DMS79 (cell line): ENCODE measurements at places on chromosomes 3 and 15.

GRCh38 chr15:59699810-59700431 lies 10.8 kb upstream of the BNIP2 start:
- DNase-seq, result no peak

GRCh38 chr3:69697381-69697780 lies 41.9 kb upstream of the MITF start:
- DNase-seq, result no peak

- no peak for DNase-seq
Observed at GRCh38 chr15:94066046-94066445, 165.3 kb upstream of the MCTP2 start.

DNA sequence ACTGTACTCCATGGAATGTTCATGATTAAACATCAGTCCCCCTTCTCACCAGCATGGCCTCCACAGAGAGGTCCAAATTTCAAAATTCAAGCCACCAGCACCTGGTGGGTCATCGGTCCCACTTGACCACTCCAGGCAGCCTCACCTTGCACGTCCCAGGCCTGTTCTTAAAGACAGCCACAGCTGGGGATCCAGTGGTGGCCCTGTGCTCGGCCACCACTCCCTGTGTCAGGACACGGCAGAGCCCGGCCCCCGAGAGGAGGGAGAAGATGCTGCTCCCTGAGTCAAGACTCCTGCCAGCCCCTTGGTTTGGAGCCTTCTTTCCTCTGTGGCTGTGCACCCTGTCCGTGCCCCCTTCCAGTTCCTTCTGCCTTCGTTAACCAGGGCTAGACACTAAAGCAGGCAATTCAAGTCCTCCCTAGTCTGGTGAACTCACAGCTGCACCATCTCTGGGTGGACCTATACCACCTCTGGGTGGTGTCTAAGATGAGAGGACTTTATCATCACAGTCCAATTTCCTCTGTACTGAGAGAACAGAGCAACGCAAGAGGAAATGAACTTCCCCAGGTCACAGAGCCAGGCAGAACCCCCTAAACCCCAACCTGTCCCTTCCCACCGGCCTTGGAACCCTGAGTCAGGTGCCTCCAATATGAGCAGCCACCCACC lies 97.1 kb downstream of the MEGF11 start:
- no peak for DNase-seq

DNA sequence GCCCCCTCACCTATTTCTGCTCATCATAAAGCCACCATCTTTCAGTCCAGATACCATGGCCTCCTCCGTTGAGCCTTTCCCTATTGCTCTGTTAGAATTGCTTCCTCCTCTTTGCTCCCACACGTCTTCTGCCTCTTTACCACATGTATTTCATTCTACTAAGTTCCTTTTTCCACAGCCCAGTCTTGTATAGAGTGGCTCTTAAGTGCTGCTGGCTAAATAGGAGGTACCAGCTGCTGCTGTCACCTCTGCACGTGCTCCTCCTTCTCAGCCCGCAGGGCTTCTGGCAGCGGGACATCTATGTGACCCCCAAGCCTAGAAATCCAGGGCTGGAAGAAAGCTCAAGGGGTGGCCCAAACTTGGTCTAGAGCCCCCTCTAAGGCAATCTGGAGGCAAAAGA lies 38.8 kb upstream of the PLXND1 start:
- peak; percentile 29 for DNase-seq

- no peak for DNase-seq
Observed at GRCh38 chr3:76943671-76944070, 96.2 kb upstream of the ROBO2 start.

- DNase-seq, result no peak
Observed at GRCh38 chr3:13245615-13245978, 172.4 kb upstream of the IQSEC1 start.

DNA sequence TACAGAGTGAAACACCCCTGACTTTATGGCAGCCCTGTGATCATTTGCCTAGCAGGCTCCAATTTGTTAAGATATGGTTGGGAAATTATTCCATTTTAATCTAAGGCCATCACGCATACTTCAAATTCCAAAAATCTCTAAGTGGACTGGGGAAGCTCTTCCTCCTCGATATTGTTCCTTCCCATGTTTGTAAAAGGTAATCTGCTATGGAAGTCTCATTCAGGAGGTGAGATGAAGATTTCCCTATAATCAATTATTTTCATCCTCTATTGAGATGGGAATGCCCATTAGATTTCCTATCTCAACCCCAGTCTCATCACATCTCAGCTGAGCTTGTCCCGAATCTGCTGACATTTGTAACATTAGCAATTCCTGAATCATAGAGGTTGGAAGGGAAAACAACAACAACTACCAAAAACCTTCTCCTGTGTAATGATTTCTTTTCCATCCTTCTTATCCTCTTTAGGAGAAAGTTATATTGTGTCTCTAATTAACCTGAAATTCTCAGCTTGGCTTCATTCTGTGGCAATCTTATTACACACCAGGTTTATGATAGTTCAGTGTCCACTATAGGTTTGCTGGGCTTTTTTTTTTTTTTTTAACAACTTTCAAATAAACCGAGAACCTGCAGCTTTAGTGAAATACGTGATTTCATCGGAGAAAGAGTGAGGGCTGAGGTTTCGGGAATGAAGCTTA lies 2.2 kb upstream of the NR2F2 start:
- DNase-seq, result no peak

GRCh38 chr15:76236350-76236749 lies 74.9 kb downstream of the ETFA start:
- no peak for DNase-seq

DNA sequence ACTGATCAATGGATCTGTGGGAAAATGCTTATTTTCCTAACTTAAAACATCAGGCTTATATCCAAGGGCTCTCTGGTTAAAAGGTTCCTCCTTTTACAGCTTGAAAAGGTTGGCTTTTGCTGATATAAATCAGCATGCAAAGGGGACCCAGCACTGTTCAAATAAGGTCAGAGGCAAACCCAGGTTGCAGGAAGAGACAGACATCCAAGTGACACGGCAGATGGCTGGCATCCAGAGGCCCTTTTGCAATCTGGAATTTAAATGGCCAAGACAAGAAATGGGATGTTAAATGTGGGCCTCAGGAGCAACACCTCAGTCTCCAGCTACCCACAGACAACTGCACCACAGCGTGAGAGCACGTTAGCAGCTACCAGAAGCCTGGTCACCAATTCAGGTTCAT lies 6.3 kb downstream of the SH3BP5 start:
- DNase-seq, result no peak

DNA sequence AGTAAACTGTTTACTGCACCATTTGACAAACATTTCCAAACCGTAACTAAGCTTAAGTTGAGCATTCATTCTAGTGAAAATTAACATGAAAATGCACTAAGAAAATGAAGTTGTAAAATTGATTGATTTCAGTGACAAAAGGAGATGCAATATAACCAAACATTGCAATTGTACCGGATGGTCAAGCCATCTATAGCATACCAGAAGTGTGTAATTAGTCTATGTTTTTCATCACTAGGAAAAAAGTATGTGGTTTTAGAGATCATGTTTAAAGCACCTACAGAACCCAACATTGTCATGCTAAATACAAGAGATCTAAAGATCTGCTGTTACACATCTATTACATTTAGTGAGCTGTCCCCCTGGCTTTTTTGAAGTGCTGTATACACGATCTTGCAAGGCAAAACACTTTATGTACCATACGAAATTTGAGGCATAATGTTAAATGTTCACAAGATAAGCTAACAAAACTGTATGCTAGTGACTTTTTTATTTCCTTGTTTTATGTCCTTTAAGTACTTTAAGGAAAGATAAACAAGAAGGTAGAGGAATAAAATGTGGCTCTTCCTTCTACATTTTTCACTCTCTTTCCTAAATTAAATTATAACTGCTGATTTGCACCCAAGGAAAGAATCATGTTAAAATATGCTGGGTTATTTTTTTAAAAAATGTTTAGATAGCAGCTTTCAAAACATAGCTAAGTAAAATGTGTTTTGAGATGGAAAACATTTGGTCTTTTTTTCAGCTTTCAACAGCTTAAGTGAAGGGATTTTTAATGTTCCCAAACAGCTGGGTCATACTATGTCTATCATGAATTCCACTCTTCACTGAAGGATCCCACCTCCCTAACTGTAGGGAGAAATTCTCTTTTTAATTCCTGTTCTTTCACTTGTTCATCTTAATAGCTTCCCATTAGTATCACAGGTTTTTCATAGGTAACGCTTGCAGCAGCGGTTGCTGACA lies 498.0 kb downstream of the MECOM start:
- DNase-seq, result no peak

- DNase-seq, result no peak
Observed at GRCh38 chr3:125116311-125117080, 60.7 kb upstream of the HEG1 start.

- no peak for DNase-seq
Observed at GRCh38 chr15:90425726-90426346, 37.8 kb downstream of the IQGAP1 start.

DNA sequence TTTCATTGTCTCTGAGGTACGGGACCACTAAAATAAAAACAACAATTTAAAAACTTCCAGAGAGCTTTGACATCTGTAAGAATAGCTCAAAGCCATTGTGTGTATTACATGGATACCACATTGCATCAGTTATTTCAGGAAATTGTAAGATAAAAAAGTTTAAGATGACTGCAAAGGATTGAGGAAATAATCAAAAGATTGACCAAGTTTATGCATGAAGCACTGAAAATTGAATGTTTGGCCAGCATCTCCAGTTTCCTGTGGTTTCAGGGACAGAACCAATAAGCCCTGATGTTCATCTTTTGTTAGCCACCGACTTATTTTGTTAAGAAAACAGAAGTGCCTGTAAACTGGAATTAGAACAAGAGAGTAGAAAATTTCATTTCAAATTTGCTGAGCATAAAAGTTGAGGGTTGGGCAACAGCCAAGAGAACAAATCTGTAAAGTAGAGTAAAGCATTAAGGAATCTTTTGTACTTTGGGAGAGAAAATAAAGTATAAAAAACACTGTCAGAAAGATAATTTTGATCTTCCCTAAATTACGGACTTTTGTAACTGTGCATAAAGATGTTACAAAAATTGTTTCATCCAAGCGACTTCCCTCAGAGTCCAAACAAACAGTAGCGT lies 211.5 kb upstream of the P2RY1 start:
- no peak for DNase-seq

DNA sequence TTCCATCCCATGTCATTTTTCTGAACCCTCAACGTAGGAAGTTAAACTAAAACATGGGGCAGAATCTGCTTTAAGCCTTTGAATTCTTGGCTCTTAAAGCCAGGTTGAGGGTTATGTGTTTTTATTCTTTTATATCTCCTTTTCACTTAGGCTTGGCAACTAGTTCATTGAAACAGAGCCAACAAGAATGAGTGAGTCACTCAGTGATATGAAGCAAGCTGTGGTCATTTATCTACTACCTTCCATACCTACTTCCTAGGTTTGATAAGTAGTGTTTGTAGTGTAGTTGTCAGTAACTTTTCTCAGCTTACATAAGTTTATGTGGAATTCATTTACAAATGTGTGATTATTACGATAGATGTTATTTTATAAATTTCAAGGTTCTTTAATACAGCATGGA lies 67.4 kb downstream of the SNRPN start:
- DNase-seq, result no peak

DNA sequence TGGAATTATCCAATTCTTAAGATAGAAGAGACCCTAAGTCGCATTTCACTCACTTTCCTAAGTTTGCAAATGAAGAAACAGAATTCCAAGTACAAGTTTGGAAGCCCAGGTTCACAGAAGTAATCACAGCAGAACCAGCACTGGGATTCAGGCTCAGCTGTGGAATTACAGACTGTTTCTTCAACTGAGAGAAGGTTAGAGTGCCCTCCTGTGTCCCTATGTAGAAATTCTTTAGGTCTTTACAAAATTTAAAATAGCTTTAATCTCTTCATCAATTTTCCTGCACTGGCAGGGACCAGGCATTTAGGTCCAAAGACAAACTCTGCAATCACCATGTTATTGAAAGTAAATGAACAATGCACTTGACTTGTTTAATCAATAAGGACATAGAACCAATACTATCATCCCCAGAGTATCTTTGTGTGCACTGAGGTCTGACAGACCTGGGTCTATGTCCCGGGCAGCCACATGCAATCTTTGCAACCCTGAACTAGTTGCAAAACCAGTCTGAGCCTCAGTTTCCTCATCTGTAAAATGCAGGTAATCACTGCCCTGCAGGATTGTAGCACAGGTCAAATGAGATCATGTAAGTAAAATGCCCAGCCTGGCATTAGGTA lies 96.3 kb upstream of the ZBED2 start:
- no peak for DNase-seq
